NCI-H1092 (cell line): ENCODE measurements at places on chromosomes 4 and X.

DNA sequence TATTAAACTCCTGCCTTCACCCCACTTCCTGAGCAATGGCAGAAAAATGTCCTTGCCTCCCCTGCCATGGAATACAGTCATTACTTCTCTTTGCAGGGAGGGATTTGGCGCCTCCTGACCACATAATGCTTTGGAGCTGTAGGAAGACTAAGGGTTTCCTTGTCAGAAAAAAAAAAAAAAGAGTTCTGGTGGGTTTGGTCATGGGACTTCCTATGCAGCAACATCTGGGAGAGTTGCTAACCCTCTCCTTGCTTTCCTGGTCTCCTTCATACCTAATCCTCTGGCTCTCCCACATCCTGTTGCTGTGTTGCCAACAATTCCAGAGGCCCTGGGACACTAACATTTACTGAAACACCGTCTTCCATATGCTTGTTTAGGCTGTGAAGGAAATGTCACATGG is 75.1 kb upstream of the MBNL3 start:
- DNase-seq = no peak

- DNase-seq = no peak
Observed at GRCh38 chr4:142201041-142201440, 564.7 kb downstream of the IL15 start.

GRCh38 chrX:135531813-135532212 is 11.4 kb downstream of the INTS6L start:
- DNase-seq = no peak

GRCh38 chr4:124025000-124025399 is 628.4 kb downstream of the SPRY1 start:
- peak; percentile 49 for DNase-seq

DNA sequence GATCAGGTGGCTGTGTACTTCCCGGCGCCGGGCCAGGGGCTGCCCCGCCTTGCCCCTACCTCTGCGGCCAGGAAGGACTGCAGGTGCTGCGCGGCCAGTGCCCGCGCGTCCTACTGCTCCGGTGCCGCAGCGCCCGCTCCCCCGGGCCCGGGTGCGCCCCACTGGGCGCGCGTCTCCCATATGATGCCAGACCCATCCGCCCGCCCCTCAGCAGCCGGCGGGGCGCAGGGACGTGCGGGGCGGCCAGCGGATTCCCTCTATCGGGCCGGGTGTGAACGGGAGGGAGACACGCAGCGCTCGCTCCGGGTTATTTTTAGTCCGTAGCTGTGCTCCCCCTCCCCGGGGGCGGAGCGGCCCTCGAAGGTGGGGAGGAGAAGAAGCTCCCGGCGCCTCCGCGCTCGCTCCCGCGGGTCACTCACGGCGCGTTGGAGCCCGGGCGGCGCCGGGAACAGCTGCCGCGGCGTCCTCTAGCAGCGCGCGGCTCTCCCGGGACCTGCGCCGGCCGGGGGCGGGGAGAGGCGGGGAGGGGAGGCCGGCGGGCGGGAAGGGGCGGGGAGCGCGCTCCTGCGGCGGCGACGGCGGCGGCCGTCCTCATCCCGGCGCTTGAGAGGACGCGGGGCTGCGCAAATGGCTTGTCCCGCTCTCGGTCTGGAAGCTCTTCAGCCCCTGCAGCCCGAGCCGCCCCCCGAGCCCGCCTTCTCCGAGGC is 103.6 kb downstream of the UCHL1 start:
- peak; percentile 76 for DNase-seq

GRCh38 chr4:136737066-136737465 is 795.2 kb downstream of the PCDH18 start:
- DNase-seq = no peak
